ENCODE measurements at places on chromosomes 16 and 17. TPM values are rescaled to one million over a fixed set of nuclear protein-coding genes. Genes with fewer than 3 reads are reported as not detected.

PPY gene
- not detected for total RNA-seq

PIMREG gene
- 0.80 TPM for total RNA-seq

TBX21 gene
- 2.2 TPM for total RNA-seq

DNA sequence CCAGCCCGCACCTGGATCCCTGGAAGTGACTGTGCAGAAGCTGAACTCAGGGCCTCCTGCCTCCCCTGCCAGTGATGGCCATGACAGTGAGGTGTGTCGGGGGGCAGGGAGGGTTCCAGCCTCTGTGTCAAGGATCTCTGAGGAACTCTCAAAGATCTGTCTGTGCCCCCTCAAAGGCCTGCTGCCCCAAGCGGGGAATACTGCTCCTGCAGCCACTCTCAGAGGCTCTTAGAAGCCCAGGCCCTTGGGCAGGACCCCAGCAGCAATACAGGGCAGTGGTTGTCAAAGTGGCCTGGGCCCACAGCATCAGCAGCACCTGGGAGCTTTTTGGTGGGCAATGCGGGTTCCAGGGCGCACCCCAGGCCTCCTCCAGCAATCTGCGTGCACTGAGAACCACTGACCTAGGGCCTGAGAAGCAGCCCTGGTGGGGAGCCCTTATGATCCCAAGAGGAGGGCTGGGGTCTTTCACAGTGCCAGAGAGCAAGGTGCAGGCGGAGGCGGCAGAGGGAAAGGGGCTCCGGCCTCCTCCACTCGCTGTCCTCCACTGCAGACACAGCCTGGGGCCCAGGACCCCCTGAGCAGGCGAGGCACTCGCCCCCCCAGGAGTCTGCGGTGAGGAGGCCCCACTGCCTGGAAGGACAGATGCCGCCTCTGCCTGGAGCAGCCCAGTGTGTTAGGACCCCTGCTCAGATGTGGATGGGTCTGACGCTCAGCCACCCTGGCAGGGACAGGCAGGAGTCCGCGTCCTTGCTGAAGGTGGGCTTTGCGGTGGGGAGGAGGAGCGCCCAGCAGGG lies 42.1 kb downstream of the ENGASE start:
- no peak overlapping the region for H3K4me3 ChIP-seq
- H3K4me1 ChIP-seq: peaks cover 11% of the 10 kb centered on the region
- H3K36me3 ChIP-seq: no peaks in the 10 kb centered on the region

DNA sequence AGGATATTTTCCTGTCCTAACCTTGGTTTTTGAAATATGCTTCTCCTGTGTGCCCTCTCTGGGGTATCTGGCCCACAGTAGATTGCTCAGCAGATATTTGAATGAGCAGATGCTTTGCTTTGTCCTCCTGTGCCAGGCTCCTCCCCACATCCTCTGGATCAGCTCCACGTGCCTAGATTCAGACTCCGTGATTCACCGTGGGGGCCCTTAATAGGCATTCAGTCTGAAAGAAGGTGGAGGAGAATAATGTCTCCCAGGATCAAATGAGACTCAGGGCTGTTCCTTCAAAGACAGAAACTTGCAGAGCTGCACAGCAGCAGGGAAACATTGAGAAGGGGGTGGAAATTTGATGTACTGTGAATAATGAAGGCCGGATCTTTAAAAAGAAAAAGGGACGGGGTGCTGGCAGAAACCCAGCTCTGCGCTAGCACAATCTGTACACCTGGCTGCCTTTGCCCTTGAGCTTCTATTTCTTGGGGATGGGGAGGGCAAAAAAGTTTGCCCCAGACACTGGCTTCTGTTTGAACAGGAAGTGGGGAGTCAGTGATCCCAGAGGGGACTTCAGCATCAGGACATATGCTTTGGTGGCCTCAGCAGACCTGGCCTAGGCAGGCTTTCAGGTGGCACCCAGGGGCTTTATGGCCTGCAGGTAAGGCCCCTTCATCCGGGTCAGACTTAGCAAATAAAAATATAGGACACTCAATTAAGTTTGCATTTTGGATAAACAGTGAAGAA lies 15.9 kb upstream of the SLC12A3 start:
- H3K27me3 ChIP-seq: no peaks in the 10 kb centered on the region
- H3K27ac ChIP-seq: no peak overlapping the region
- no peak overlapping the region for H3K4me3 ChIP-seq
- H3K36me3 ChIP-seq: peaks cover 10% of the 10 kb centered on the region

DNA sequence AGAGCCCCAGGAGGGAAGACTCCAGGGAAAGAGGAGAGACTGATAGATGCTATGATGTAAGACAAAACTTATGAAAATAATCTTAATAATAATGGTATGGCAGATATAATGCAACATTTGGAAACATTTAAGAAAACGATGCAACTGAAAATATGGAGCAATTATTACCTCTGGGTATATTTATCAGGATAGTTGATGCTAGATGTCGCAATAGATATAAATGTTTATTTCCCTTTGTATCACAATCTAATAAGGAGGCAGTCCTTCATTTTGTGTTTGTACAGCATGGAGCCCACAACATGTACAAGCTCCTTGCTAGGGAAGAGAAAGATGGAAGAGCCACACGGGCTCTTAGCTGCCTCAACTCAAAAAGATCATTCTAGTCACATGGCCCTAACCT lies 101.1 kb upstream of the TMEM132E start:
- no peaks in the 10 kb centered on the region for H3K4me1 ChIP-seq
- no peak overlapping the region for H3K4me3 ChIP-seq
- DNase-seq: no peak
- H3K27ac ChIP-seq: no peak overlapping the region
- H3K36me3 ChIP-seq: no peaks in the 10 kb centered on the region
- peaks cover 5% of the 10 kb centered on the region for H3K27me3 ChIP-seq
